ENCODE measurements at places on chromosomes 1 and 21.

- DNase-seq: no peak
Observed at GRCh38 chr1:44297695-44298400, 57.2 kb downstream of the ERI3 start.

- peak; percentile 60 for DNase-seq
Observed at GRCh38 chr1:198165927-198166647, 9.3 kb downstream of the NEK7 start.

- DNase-seq: no peak
Observed at GRCh38 chr1:184965944-184966860, 8.1 kb downstream of the NIBAN1 start.

DNA sequence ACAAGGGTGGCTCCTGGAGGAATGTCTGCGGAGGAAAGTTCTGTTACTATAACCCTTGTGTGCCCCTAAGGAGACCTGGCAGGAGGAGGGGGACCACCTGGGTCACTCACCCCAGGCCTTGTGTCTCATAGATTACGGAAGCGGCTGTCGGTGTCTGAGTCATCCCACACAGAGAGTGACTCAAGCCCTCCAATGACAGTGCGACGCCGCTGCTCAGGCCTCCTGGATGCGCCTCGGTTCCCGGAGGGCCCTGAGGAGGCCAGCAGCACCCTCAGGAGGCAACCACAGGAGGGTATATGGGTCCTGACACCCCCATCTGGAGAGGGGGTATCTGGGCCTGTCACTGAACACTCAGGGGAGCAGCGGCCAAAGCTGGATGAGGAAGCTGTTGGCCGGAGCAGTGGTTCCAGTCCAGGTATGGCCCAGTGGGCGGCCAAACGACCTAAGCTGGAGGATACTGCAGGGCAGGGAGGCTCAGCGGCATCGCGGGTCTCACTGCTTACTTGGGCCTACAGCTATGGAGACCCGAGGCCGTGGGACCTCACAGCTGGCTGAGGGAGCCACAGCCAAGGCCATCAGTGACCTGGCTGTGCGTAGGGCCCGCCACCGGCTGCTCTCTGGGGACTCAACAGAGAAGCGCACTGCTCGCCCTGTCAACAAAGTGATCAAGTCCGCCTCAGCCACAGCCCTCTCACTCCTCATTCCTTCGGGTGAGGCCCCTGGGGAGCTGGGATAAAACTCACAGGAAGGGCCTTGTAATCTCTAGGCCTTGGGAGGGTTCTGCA lies 101.4 kb downstream of the PIK3R3 start:
- DNase-seq: no peak

Measured in activated CD4-positive, alpha-beta T cell treated with anti-CD3 and anti-CD28 coated beads, Interleukin-2, amount 50 U/mL, for 16 hours (primary cell).